ELF-1 (cell line): ENCODE measurements at places on chromosomes 1 and 21.

GRCh38 chr1:231693361-231694074, 66.9 kb downstream of the DISC1 start:
- DNase-seq, result no peak

- DNase-seq, result peak; percentile 58
Measured at GRCh38 chr1:22208268-22208972, 65.5 kb upstream of the WNT4 start.

DNA sequence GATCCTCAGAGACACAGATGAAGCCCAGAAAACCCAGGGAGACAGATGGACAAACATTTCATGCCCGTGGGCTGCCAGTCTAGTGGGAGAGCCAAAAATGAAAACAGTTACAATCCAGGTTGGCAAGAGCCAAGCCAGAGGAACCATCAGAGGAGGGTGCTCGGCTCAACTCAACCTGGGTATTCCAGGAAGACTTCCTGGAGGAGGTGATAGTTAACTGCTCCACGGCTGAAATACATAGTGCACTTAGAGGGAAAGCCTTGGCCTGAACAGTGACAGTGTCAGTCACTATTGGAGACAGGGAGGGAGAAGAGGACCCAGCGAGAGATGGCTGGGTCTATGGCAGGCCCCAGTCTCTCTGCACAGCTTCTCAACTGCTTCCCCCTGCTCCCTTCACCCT, 1.9 kb downstream of the ARHGEF19 start:
- DNase-seq, result no peak

GRCh38 chr21:44078411-44078981, 28.7 kb upstream of the PWP2 start:
- peak; percentile 52 for DNase-seq

- DNase-seq, result peak; percentile 5
Measured at GRCh38 chr1:218557731-218558130, 212.6 kb downstream of the TGFB2 start.

GRCh38 chr1:223228931-223229528, 86.0 kb upstream of the TLR5 start:
- no peak for DNase-seq

DNA sequence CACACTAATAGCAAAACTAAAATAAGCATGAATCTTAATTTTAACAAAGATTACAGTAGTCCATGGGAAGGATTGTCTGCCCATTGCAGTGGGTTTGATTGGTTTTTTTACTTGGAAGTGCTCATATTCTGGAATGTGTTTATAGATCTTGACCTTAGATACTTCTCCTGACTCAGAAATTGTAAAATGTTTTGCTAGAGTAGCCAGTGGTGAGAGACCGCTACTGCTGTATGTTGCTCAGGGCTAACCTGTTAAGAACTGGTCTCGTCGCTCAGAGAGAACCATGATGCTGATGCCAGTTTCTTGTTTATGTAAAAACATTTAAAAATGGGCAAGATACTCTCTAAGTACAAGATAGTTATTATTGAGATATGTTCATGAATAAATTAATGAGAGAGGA, 99.9 kb downstream of the ROR1 start:
- no peak for DNase-seq

DNA sequence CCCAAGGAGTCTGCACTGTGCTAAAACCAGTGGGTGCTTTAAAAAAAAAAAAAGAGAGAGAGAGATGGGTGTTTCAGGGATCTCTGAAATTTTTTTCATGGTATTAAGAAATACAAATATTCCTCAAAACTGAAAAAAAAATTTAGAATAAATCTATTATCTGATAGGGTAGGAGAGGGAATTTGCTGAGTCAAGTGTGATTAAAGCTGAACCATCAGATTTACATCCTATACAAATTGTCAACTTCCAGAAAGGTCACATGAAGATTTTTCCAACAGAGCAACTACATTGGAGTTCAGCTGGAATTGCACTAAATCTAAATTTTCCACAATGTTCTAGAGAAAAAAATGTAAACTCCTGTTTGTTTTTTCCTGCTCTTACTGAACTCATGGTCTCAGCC, 79.3 kb upstream of the DSCAM start:
- DNase-seq, result no peak

- DNase-seq, result peak; percentile 57
Measured at GRCh38 chr1:207711285-207711684, 40.6 kb upstream of the CD46 start.

GRCh38 chr1:67227196-67227595, 60.9 kb downstream of the IL23R start:
- no peak for DNase-seq

DNA sequence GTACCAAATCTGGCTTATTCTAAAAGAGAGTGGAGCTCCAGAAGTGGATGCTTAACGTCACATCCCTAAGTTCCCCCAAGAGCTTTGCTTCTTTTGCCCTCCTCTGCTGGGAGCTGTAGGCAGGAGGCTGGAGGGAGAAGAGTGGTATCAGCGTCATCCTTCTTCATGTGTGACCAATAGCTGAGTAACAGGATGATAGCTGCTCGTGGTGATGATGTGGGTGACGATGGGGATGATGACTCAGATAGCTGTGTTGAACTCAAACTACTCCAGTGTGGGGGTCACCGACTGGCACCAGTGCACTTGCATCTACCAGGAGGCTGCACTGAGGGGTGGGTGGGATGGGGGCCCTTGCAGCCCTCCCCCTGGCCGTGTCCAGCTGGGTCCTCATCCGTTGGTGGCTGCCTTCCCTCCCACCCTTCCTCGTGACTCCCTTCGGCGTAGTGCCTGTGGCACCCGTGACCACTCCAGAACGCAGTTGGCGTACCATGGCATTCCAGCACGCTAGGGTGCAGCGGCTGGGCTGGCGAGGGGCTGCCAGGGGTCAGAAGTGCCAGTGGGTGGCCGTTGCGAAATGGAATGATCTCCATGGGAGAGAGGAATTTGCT, 1.1 kb downstream of the IGFN1 start:
- DNase-seq, result no peak

- DNase-seq, result no peak
Measured at GRCh38 chr1:25128121-25128621, 104.1 kb downstream of the SYF2 start.

GRCh38 chr21:46057111-46057709, 40.7 kb upstream of the COL6A2 start:
- no peak for DNase-seq

- no peak for DNase-seq
Measured at GRCh38 chr1:24892188-24893153, 37.6 kb downstream of the RUNX3 start.

- DNase-seq, result no peak
Measured at GRCh38 chr1:67717876-67718275, 32.9 kb downstream of the GADD45A start.

GRCh38 chr1:233629305-233629935, 15.5 kb downstream of the KCNK1 start:
- DNase-seq, result no peak

GRCh38 chr1:103959565-103959964, 209.9 kb downstream of the AMY1C start:
- DNase-seq, result no peak

- no peak for DNase-seq
Measured at GRCh38 chr1:100346387-100346786, 5.9 kb upstream of the CDC14A start.

DNA sequence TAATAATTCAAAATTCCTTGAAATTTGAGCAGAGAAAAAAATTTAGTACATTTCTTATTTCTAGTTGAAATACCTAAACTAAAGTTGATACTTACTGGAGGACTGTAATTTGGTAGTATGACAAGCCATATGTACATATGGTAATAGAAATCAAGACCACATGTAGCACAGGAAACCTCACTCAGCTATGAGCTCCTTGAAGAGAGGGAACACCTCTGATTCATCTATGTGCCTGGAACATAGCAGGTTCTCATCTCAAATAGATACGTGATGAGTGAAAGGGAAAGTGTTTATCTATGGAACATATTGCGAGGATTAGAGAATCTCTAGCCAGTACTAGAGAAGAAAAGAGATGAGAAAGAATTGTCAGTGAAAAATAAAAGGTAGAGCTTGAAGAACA, 47.9 kb upstream of the GNG4 start:
- no peak for DNase-seq

DNA sequence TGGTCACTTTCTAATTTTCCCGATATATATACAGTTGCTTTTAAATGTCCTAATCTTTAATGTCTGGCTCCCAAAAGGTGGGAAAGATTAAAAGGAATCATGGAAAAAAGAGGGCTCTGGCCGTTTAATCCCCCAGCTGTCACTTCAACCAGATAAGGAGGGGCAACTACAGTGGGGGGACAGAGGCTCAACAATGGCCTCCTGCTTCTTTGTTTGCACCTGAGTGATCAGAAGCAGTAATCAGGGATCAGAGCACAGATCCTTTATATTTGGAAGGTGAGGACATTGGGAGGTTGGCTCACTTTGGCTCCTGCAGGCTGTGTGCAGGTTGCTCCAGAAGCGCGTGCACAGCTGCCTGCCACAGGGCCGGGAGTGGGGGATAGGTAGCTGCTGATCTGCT, 212.8 kb downstream of the FMN2 start:
- DNase-seq, result no peak

GRCh38 chr1:99441299-99442095, 177.2 kb downstream of the PLPPR4 start:
- no peak for DNase-seq

DNA sequence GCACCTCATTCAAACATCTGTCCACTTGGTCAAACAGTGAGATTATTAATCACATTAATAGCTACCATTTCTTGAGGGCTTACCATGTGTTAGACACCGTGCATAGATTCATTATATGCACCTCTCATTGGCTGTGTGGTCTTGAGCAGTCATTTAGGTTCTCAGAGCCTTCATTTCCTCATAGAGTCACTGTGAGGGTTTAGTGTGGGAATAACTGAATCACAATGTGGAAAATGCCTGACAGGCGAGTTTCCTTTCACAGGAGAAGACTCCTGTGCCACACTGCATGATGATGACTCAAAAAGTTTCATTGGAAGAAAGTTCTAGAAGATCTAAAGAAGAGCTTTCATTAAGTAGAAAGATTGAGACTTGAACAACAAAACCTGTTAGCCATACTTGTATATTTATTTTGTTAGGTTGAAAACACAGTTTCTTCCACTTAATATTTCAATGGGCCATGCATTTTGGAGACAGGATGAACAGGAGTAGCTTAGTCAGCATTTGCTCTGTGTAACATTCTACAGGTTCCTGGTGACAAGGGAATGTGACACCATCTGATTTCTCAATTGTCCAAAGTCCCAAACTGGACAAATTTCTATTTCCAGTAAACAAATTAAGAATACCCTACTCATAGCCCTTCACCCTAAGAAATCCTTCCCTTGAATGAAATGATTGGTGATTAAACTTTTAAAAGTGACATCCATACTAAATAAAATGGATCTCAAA, 45.7 kb downstream of the FYB2 start:
- DNase-seq, result no peak

DNA sequence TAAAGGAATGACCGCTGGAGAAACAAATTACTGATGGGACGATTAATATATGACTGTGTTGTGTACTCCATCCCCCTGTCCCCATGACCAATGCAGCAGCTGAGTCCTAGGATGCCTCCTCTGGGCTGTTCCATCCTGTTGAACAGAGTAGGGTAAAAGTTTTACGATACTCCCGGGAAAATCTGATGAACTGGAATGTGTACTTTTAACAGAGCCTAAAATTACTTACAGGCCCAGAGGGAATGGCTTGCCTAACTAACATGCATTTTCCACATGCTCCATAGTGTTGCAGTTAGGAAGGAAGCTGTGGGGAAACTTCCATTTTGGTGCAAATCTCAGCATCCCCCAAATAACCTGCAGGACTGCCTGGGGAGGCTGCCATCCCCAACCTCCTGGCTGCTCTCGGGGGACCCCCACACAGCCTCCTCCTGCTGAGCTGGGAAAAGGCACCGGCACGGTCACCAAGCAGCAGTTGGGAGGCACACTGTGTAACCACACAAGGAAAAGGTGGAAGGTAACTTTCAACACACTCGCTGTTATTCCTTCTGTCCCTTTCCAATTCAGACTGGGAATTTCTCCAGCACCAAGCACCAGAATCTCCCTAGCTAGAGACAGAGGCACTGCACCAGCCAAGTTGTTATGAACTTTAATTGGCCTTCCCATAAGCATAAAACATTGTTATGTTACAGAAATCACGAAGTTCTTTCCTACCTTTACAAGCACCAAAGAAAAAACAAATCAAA, 97.2 kb downstream of the BCAR3 start:
- DNase-seq, result no peak

DNA sequence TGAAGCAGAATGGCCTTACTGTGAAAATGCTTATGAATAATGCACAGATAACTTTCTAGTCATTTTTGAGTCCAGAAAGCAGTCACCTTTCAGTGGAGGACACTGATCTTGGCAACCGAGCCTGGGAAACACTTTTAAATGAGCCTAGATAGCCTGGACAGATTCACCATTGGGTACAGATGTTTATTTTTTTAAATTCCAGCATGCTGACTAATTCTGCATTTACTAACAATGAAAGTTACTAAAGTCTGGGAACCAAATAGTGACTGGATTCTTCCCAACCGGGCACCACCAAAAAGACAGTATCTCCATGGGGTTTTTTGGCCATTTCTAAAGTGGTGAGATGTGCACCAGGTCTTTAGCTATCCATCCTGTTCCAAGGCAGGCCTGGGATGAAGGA, 3.3 kb upstream of the FMOD start:
- DNase-seq, result no peak

DNA sequence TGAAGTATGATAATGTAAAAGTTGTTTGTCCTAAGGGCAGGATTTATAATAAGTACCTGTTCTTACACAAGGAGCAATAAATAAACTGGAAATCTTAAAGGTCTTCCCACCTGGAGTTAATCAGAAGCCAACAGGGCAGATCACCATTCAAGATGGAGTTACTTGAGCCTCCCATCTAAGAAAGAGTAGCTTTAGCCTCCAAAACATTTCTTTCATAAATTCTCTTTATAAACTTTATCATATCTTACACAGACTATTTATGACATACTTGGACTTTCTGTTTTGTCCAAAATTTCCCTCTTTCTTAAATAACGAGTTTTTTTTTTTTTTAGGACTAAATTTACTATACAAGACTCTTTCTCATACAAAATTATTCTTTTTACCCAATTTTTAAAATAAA, 18.5 kb downstream of the OR2T1 start:
- DNase-seq, result no peak

DNA sequence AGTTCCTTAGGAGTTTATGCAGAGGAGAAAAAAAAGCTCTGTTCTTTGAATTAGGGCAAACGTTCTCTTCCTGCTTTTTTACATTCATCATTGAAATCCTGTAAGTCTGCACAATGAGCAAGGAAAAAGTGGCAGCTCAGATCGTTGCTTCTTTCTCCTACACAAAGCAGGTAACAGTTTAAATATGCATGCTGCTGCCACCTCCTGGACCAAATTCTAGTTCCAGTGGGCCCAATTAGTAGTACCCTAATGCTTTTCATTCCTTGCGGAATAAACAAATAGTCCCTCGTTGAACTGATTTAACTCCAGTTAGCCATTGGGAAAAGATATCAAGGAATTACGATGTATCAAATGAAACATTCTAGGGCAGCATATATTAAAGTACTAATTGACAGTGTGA, 20.1 kb downstream of the YTHDF2 start:
- DNase-seq, result no peak

DNA sequence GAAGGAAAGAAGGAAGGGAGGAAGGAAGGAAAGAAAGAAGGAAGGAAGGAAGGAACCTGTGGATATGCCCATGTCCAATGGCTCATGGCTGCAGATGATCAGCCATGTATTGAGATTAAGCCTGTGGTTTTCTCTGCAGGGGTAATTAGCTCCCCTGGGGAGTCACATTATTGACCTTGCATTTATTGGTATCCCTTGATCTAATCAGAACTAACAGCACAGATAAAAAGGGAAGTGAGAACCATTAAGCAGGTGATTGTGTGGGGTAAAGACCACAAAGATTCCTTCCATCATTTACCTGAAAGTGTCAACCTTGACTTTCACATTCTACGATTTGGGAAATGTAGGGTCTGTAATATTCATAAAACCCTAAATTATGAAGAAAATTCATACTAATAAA, 390.7 kb downstream of the BRINP2 start:
- no peak for DNase-seq
